ENCODE measurements at places on chromosomes 4 and X.

- DNase-seq, result no peak
Measured at GRCh38 chr4:25092139-25092538, 61.4 kb upstream of the LGI2 start.

DNA sequence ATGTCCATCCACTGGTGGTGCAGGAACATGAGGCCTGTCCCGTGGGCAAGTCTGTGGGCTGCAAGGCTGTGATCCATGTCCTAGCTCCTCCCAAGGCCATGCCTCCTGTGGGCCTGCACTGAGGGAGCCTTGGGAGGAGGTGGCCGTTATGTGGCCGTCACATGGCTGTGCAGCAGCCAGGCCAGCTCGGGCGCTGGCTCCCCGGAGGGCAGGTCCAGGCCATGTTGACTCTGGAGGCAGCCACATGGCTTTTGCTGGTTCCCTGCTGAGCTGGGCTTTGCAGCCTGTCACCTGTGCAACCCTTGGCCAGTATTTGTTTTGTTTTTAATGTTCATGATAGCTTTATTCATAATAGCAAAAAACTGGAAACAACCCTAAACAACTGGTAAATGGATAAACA lies 13.3 kb downstream of the ADRA2C start:
- no peak for DNase-seq

DNA sequence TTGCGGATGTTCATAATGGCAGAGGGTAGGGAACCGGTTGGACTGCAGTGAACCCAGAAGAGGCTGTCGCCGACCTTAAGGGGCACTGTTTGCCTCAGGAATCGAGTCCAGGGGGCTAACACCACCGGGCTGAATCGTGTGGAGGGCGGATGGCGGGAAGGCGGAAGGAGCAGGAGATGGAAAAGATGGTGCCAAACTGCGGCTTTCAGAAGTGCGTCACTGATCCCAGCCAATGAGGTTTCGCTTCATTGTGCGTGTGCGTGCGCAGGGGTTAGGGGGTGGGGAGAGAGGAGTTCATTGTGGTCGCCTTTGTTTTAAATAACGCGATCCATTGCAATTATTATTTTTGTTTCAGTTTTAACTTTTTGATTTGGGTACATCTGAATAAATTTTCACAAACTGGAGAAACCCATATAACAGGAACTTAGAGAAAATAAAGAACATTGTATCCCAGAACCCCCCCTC lies at the start of gene NAA11:
NAA11 (minus strand) TSS at position 198 of the 465 bp plus-strand sequence; CDS start at position 14, 184 bp downstream.
- DNase-seq, result no peak

GRCh38 chr4:112882286-112882685 lies 167.2 kb upstream of the ANK2 start:
- DNase-seq, result no peak

- no peak for DNase-seq
Measured at GRCh38 chr4:113825272-113825671, 63.7 kb upstream of the CAMK2D start.

GRCh38 chr4:166635367-166635766 lies 598.9 kb downstream of the SPOCK3 start:
- DNase-seq, result no peak

DNA sequence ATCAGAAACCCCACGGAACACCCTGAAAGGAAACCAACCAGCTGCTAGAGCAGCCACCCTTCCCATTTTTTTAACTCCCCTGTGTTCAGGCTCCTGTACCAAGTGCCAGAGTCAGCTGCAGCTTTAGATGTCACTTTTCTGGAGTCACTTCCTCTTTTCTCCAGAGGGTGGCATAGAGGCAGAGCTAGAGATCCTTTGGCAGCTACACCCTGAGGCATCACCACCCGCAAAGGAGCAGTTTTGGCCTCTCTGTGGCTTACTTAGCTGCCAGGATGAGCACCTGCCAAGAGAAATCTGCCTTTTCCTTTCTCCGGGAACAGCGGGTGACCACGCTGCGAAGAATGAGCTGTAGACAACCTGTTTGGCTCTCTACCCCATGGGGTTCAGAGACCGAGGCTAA lies 58.0 kb upstream of the CHRDL1 start:
- peak; percentile 19 for DNase-seq

GRCh38 chr4:41839916-41840854 lies 91.7 kb upstream of the PHOX2B start:
- no peak for DNase-seq

DNA sequence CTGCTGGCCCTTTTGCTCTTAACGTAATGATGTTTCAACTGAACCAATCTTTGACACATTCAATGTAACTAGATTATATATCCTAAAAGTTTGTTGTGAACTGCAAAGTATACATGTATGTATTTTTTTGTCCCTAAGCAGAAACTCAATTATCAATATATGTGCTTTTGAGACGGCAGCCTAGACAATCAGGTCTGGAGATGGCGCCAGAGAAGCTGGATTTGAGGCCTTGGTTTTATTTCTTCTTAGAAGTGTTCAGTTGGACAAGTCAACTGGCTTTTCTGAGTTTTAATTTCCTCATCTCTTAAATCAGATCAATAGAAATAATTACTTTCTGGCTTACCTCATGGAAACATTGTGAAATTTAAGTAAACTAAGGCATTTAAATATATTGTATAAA lies 62.5 kb downstream of the DCAF8L1 start:
- DNase-seq, result peak; percentile 4

GRCh38 chr4:24792552-24792951 lies 2.8 kb upstream of the SOD3 start:
- no peak for DNase-seq

- peak; percentile 89 for DNase-seq
Measured at GRCh38 chr4:128468123-128468989, 180.7 kb upstream of the PGRMC2 start.

- DNase-seq, result no peak
Measured at GRCh38 chr4:186840771-186841301, 117.2 kb upstream of the FAT1 start.

Data from astrocyte of the cerebellum (primary cell).